ENCODE measurements at places on chromosomes 16 and 17.
A peak's percentile ranks its signal among the peaks of the same experiment; 100 is the strongest.

GRCh38 chr17:69323806-69324205 is 3.1 kb downstream of the ABCA5 start:
- DNase-seq, result no peak

DNA sequence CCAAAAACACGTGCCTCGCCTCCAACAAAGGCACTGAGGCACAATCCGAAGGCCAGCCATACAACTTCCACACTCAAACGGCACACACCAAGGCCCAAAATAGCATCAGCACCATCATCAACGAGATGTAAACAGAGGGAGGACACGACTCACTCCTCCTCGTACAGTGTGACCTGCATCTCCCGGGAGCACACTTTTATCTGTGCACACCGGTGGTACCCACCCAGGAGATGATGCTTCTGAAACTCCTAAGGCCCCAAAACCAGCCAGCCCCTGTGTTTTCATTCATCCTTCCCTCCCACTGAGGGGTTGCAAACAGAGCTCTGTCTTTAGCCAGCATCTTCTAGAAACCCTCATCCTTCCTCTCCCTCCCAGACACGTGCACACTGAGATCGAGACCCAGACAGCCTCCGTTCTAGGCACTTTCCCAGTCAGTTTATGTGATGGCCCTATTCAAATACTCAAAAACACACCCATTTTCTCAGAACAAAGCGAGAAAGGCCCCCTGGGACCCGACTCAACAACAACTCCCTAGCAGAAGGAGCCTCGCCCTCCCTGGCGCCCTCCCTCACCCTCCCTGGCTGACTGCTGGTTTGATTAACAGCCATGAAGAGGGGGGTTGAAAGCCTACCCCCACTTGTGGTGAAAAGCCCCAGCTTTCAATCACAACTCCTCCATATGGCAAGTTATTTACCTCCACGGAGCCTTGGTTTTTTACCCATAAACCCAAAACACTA is 76.3 kb downstream of the GAS7 start:
- DNase-seq, result no peak

DNA sequence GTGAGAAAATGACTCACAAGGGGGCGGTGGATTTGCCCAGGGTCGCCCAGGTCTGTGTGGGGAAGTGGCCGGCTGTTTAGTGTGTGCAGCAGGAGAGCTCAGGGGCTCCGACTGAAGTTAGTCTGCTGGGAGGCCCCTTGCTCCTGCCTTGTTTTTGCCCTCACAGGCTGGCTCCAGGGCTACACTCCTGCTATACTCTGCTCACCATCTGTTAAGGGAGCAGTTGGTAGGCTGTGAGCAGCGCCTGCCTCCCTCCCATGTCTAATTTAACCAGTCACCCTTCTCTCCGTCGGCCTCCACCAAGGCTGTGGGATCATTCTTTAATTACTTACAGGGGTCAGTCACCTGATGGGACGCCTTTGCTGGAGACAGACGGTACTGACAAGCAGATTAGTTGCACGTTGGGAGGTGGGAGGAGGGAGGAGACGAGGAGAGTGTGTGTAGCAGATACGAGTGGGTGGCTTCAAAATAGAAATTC is 35.5 kb downstream of the KSR1 start:
- DNase-seq, result no peak

DNA sequence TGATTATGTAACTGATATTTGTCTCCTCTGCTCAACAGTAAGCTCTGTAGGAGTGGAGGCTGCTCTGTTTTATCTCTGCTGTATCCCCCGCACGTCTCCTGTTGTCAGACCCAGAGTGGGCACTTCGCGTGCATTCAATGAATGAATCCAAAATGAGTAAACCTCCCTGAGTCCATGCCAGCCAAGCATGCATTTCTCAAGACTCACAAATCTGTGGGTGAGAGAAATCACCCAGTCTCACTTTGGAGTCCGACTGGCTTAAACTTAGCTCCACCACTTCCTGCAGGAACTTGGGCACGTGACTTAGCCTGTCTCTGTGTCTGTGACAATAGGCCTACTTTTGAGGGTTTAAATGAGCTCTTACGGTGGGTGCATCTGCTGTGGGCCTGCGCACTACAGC is 3.7 kb downstream of the PNPO start:
- no peak for DNase-seq

DNA sequence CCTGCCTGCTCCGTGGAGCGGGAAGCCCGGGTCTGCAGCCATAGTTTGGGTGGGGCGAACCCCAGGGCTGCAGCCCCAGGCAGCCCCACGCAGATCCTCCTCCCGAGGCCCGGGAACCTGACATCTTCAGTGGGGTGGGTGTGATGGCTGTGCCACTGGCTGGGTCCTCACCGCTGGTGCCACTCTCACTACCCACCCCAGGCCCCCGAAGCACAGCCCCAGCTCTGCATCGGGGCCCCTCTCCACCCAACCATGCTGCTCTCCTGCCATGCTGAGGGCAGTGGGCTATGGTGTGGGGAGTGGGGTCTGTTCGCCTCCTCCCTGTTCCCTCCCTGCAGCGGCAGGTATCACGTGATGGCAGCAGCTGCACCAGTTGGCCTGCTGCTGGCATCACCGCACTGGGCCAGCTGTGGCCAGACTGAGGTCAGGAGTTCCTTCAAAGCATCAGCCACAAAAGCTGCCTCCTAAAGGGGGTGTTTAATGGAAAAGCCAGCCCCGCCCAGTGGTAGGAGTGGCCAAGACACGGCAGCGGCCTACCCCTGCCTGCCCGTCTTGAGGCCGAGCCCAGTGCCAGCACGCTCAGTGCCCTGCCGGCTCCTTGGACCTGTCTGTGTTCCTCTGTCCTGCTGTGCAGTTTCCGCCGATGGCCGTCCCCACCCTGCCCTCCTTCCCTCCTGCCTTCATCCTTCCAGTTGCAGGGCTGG is 10.8 kb downstream of the KCTD5 start:
- no peak for DNase-seq

- no peak for DNase-seq
Measured at GRCh38 chr17:50137042-50137441, 7.1 kb upstream of the SAMD14 start.

DNA sequence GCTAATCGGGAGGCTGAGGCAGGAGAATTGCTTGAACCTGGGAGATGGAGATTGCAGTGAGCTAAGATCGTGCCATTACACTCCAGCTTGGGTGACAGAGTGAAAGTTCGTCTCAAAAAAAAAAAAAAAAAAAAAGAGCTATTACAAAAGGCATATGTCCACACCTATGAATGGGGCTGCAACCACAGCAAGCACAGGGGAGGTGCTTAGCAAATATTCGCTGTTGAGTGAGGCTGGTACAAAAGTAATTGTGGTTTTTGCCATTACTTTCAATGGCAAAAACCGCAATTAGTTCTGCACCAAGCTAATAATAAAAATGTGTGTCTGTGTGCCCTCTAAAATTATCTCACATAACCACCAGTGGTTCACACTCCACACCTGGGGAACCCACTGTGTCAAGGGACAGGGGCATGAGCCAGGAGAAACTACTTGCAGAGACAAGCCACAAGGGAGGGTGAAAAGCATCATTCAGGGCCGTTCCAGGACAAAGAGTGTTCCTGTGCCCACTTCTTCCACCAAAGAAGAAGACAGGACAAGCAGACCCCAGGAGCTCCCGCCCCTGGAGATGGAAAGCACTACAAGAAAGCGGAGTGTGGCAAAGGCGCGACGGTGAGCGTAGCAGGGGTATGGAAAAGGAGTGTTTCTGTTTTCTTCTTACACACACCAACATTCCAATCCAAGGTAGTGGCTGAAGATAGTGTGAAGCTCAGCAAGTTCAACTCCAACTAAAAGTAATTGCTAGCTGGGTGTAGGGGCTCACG is 84.4 kb upstream of the CNEP1R1 start:
- DNase-seq, result no peak

- DNase-seq, result peak; percentile 58
Measured at GRCh38 chr17:44219616-44220212, at the start of gene UBTF. Gene UBTF, minus strand, starts transcription at chr17:44219675. Its CDS starts 1,446 bp downstream, at chr17:44218229.

GRCh38 chr17:44216694-44217093 is 2.8 kb downstream of the UBTF start:
- DNase-seq, result no peak

DNA sequence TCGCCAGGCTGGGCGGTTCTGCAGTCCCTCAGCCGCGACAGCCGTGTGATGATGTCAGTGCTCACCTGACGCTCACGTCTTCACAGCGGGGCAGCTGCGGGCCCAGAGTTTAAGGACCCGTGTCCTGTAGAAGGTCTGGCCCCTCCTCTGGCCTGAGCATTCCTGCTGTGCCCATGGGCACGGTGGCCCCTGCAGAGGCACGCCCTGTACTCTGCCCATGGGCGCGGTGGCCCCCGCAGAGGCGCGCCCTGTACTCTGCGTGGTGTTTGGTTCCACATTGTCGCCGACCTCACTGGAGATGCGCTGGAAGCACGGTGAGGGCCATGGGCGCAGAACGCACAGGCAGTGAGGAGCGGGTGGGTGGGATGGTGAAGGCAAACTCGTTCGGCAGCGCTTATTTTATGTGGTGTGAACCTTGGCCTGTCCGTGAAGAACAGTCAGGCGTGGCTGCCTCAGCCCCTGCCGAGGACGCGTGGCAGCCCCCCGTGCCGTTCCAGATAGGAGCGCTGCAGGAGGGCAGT is 122.0 kb downstream of the BANP start:
- DNase-seq, result no peak

DNA sequence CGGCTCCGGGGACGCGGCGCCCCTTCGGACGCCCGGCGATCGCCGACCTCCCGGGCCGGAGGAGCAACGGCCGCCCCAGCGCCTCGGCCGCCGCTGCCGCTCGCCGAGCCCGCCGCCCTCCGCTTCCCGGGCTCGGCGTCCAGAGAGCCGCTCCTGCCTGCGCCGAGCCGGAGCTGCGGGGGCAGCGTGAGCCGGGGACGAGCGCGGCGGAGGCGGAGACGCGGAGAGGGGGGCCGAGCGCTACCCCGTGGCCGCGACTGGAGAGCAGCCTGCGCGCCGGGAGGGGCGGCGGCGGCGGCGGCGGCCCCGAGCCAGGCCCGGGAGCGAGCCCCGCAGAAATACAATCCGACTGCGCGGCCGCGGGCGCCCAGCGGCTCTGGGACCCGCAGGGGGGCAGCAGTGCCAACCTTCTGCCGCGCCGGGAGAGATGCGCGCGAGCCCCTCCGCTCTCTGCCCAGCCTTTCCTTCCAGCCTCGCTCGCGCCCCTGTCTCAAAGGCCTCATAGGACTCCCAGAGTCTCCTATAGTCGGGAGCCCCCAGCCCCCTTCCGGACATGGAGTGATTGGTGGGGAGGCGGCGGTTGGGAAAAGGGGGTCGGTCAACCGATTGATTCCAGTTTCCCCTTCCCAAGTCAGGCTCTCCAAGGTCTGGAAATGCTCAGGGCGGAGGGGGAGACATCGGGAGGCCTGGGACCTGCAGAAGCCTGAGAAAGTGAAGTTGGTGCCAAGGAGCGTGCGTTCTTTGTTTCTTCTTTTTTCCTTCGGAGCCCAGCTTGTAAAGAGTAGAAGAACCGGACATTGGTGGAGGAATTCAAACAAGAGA is 1.0 kb upstream of the SDK2 start:
- peak; percentile 45 for DNase-seq

GRCh38 chr17:57425903-57426880 is 169.9 kb downstream of the MSI2 start:
- no peak for DNase-seq

DNA sequence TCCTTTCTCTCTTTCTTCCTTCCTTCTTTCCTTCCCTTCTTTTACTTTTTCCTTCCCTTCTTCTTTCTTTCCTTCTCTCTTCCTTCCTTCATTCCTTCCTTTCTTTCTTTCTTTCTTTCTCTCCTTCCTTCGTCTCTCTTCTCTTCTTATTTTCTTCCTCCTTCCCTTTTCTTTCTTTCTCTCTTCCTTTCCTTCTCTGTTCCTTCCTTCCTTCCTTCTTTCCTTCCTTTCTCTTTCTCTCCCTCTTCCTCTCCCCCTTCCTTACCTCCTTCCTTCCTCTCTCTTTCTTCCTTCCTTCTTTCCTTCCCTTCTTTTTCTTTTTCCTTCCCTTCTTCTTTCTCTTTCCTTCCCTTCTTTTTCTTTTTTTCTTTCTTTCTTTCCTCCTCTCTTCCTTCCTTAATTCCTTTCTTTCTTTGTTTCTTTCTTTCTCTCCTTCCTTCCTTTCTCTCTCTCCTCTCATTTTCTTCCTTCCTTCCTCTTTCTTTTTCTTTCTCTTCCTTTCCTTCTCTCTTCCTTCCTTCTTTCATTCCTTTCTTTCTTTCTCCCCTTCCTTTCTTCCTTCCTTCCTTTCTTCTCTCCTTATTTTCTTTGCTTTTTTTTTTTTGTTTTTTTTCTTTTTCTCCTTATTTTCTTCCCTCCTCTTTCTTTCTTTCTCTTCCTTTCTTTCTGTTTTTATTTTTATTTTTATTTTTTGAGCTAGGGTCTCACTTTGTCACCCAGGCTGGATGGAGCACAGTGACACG is 22.8 kb downstream of the GPR142 start:
- no peak for DNase-seq

- no peak for DNase-seq
Measured at GRCh38 chr16:72749091-72749490, 298.8 kb downstream of the ZFHX3 start.

DNA sequence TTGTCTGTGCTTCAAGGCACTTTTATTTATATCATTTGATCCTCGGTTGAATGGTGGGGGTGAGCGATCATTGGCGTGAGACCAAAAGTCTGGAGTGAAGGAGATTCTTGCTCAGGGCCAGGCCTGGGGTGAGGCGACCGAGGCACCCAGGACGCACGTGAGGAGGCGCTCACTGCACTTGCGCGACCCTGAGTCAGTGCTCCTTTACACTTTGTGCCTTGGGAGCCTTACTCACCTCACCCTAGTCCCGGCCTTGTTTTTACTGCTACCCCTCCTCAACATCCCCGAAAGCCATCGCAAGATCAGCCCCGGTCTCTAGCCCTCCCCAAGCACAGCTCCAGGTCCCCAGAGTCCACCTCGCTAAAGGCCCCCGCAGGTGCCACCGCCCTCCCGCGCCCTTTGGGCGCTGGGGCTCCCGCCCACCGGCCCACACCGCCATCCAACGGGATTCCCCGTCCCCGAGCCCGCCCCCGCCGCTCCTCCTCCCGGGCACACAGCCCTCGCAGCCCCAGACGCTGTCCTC is 496 bp downstream of the EZH1 start:
- DNase-seq, result peak; percentile 82

- peak; percentile 93 for DNase-seq
Measured at GRCh38 chr17:75785016-75785890, 647 bp downstream of the UNK start.

- DNase-seq, result no peak
Measured at GRCh38 chr17:59284317-59284716, 47.1 kb upstream of the YPEL2 start.

GRCh38 chr17:64392300-64392699 is 1.6 kb upstream of the PECAM1 start:
- DNase-seq, result no peak

GRCh38 chr16:86584726-86585721 is 6.7 kb downstream of the FOXL1 start:
- DNase-seq, result no peak

DNA sequence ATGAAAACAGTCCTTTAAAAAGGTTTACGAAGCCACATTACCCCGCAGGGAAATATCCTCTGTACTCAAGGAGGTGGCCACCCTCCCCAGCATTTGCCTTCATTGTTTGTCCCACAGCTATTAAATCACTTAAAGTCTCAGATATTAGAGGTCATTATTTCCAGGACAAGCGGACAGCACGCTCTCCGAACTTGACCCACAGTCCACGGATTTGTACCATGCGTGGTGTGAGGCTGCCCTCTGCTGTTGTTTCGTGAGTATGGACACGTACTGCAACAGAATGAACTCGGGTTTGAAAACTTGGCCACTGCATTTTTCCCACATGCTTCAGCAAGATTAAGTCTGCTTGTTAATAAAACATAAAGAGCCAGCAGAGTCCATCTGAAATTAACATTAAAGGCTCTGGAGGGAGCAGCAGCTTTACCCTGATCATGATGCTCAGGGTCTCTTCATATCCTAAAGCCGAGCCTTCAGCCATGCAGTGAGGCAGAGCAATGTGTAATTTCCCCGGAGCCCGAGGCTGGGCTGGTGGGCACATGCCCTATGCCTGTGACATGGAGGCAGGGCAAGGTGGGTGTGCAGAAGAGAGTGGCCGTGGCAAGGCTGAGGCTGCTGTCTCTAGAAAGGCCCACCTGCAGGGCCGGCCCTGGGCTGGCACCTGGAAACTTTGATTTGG is 19.7 kb downstream of the MEAK7 start:
- DNase-seq, result peak; percentile 42

Measured in activated CD4-positive, alpha-beta T cell treated with anti-CD3 and anti-CD28 coated beads for 48 hours (primary cell).